ENCODE measurements at places on chromosomes 5 and 9.

DNA sequence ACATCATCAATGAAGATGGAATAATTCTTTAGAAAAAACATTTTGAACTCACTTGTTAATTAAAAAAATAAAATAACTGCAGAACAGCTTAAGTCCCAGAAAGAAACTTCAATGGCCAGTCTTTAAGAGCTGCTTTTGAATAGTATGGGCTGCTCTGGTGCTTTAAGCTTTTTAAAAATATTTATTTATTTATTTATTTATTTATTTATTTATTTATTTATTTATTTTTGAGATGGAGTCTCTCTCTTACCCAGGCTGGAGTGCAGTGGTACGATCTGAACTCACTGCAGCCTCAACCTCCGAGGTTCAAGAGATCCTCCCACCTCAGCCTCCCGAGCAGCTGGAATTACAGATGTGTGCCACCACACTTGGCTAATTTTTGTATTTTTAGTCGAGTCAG is 516.3 kb upstream of the DAP start:
- DNase-seq = no peak

GRCh38 chr5:150302301-150303069 is at the start of gene ARSI:
TSS of gene ARSI (minus strand) at chr5:150302905. CDS start at chr5:150302373, 532 bp downstream.
- peak; percentile 24 for DNase-seq

DNA sequence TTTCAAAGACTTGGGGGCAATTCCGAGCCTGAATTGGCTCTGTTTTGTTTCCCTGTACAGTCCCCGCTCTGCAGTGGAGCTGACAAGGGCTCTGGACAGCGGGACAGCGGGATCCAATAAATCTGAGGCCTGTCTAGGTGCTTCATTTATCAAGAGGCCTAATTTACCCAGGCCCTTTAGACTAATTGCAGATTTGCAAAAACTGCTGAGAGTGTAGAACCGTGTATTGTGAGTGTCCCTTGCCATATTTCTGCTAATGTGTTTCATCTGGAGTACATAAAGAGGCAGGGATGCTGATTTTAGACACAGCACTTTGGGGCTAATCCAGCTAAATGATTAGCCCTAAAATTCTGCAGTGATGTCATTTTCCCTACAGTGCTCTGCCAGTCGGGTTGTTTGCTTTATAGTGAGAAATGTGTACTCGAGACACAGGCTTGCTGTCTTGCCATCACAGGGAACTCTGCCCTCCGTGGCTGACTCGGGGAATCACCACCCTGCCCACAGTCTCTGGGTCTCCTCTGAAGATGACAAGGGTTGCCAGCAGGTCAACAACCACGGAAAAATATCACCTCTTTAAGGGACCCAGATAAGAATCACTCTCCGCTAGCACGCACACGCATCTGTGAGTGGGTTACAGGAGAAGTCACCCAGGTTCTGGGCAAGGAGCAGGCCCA is 592.0 kb downstream of the BNC2 start:
- no peak for DNase-seq

- DNase-seq = no peak
Observed at GRCh38 chr5:97229196-97229595, 46.1 kb upstream of the RIOK2 start.

- DNase-seq = no peak
Observed at GRCh38 chr5:179289756-179290385, 55.4 kb downstream of the ADAMTS2 start.

DNA sequence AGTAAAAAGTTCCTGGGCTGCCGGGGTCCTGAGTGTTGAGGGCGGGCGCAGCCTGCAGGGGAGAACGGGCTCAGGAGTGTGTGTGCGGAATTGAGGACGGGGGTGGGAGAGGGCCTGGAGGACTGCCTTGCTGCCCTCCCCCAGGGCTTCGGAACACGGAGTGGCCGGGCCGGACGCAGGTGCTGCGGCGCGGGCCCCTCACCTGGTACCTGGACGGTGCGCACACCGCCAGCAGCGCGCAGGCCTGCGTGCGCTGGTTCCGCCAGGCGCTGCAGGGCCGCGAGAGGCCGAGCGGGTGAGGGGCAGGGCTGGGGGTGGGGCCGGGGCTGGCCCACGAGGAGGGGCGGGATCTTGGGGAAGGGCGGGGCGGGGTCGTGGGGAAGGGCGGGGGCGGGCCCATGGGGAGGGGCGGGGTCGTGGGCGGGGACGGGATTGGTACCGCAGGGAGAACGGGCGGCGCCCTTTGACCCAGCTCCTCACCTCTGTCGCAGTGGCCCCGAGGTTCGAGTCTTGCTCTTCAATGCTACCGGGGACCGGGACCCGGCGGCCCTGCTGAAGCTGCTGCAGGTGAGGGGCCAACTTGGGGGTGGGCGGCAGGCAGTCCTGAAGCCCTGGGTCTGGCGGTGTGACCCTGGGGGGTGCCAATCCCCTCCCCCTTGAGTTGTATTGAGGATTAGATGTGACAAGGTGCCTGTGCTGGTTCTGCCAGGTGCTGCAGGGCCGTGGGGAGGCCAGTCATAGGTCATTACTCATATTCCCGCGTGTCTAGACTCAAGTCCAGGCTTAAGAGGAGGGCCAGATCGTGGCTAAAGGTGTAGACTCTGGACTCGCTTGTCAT is 7.1 kb downstream of the FPGS start:
- peak; percentile 50 for DNase-seq

GRCh38 chr9:109297899-109298298 is 23.0 kb downstream of the EPB41L4B start:
- no peak for DNase-seq

DNA sequence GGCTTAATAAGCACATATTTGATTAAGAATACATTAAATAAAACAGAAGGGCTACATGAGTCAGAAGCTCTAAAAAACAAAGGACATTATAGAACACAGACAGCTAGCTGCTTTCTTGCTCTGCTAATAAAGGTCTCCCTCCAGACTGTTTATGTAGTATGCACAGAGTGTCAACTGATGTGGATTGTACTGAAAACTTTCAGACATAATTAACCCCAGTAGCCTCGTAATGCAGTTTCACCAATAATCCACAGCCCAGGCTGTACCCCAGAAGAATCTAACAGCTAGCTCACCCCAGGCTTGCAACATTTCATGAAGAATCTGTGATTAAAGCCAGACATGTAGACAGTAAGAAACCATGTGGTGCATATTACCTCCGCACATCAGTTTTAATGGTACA is 30.8 kb downstream of the FGF10 start:
- no peak for DNase-seq

DNA sequence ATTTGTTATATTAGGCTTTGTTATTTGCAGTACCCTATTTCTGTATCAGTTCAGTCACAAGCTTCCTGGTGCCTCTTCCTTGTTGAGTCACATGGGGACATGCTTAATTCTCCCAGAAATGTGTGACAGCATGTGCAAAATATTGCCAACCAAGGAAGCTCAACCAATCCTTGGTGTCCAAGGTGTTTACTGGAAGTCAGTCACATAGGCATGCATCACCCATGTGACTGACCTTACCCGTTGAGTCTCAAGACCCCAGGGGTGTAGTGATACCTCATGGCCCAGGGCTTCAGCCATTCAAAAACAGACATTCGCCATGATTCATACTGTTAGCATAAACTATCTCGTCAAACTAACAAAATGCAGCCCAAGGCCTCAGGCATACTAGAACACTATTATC is 9.3 kb upstream of the ANKDD1B start:
- DNase-seq = no peak

DNA sequence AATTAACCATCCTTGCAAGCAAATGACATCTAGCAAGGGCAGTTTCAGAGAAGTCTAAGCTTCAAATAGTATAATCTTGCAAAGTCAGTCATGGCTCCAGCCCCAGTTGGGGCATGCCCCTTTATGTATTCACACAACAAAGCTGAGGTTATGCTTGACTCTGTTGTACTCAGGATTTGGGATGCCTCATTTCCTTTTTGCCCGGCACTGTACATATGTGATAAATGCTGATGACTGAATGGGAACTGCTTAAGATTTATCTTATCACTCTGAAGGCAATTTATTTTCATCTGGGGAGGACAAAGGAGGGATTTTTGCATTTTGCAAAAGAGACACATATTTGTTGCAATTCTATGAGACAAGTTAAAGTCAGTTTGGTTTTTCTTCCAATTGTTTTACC is 219.2 kb downstream of the TRPM3 start:
- no peak for DNase-seq

GRCh38 chr5:145316282-145316681 is 518.9 kb downstream of the PRELID2 start:
- DNase-seq = no peak

DNA sequence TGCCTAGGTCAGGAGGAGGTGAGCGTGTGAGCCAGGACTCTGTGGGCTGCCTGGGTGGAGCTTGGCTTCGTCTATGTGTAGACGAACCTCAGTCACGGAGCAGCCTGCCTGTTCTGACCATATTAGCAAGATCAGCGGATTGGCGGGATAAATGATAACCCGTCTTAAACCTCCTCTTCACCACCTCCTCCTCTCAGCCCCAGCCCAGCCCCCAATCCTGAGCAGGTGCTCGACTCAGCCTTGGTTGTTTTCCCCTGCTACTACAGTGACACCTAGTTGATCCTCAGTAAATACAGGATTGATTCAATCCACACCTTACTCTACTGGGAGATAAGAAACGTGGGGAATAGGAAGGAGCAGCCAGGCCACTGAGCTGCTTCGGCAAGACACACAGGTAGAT is 286.1 kb downstream of the IRX2 start:
- DNase-seq = no peak

DNA sequence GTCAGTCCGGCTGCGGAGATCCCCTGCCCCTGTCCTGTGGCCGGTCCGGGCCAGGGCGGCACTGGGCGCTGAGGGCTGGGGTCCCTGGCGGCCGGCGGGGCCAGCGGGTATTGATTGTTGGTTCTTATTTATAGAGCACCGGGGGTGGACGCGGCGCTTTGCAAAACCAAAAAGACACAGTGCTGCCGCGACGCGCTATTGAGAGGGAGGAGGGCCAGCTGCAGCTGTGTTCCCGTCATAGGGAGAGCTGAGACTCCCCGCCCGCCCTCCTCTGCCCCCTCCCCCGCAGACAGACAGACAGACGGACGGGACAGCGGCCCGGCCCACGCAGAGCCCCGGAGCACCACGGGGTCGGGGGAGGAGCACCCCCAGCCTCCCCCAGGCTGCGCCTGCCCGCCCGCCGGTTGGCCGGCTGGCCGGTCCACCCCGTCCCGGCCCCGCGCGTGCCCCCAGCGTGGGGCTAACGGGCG is 2.5 kb downstream of the LRRC26 start:
- no peak for DNase-seq

GRCh38 chr9:118263949-118264348 is 559.7 kb downstream of the TLR4 start:
- no peak for DNase-seq

- no peak for DNase-seq
Observed at GRCh38 chr9:69389437-69389995, 64.5 kb downstream of the ENTREP1 start.

- DNase-seq = no peak
Observed at GRCh38 chr5:89081360-89081759, 198.4 kb upstream of the MEF2C start.

DNA sequence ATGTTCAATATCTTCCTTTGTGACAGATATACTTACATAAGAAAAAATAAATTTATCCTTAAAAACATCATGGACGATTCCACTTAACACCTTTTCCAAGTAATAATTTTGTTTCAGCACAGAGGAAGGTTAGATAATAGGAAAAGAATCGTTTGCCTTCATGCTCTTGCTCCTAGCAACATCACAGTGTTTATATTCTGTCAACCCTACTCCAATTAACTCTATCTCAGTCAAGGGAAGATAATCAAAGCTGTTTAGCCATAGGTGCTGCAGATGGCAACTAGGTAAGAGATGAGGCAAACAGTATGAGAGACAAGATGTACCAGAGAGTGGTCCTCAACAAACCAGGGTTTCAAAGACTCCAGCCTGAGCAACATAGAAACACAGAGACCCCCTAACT is 55.6 kb downstream of the UBAP2 start:
- no peak for DNase-seq

- DNase-seq = no peak
Observed at GRCh38 chr5:3268760-3269330, 326.8 kb upstream of the IRX1 start.

GRCh38 chr9:111965566-111966019 is 69.0 kb downstream of the UGCG start:
- DNase-seq = no peak

DNA sequence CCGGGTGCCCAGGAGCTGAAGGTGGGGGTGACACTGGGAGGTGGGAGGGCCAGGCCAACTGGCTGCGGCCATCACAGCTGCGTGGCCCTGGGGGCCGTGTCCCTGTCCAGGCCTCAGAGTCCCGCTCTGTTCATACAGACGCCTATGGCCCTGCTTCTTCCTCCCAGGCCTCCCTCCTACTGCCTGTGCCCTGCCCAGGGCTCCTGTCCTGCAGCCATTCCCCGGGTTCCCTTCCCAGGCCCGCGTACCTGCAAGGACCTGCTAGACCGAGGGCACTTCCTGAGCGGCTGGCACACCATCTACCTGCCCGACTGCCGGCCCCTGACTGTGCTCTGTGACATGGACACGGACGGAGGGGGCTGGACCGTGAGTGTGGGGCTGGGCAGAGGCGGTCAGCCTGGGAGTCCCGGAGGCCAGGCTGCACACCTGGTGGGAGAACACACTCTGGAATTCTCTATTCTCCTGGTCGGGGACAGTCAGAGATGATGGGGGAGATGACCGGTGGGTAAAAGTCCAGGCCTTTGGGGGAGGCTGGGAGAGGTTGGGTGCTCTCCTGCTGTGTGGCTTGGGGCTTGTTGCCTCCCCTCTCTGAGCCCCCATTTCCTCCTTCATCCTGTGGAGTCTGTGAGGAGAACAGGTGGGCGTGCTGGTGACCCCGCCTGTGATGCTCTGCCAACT is 4.5 kb downstream of the FCN2 start:
- no peak for DNase-seq

DNA sequence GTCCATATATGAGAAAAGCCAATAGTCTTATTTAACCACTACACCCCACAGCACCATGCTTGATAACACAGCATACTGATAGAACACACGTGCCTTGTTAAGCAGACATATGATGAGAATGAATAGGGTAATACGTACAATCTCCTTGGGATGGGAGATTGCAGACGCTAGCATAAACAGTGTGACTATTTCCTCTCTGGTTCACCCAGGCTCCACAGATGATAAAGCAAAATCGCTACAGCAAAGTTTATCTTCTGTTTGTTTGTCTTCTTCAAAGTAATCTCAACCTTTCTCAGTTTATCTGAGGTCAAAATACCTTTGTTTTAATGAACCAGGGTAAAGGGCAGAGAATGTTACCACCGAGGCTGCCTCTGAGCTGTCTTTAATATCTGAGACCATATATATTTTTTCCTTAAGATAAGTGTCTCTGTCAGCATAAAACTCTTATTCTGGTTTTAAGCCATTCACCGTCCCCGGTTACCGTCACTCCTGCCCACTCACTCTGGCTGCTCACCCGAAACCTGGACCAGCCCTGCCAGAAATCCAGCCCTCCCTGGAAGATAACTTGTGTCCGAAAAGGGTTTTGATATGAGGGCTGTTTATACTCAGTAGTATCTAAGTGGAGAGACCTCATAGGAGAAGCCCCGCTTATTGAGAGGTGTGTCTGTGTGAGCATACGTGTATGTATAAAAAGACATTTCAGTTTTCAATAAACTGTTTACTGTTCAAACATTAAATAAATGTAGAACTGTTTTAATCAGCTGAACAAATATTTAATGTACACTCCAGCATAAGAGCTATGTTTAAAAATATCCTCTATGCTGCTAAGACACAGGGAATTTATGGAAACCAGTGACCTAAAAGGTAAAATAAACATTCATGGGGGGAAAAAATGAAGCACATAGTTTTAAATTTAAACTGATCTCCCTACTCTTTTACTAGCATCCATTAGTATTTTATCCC is 465.4 kb downstream of the RASEF start:
- DNase-seq = no peak

GRCh38 chr9:21392270-21392669 is 7.1 kb upstream of the IFNA2 start:
- DNase-seq = no peak

All from heart right ventricle (tissue), 16 donors.